ENCODE measurements at places on chromosomes 13 and 19. TPM values are rescaled to one million over a fixed set of nuclear protein-coding genes. Genes with fewer than 3 reads are reported as not detected.

Gene SIGLEC5
- not detected for total RNA-seq

DNA sequence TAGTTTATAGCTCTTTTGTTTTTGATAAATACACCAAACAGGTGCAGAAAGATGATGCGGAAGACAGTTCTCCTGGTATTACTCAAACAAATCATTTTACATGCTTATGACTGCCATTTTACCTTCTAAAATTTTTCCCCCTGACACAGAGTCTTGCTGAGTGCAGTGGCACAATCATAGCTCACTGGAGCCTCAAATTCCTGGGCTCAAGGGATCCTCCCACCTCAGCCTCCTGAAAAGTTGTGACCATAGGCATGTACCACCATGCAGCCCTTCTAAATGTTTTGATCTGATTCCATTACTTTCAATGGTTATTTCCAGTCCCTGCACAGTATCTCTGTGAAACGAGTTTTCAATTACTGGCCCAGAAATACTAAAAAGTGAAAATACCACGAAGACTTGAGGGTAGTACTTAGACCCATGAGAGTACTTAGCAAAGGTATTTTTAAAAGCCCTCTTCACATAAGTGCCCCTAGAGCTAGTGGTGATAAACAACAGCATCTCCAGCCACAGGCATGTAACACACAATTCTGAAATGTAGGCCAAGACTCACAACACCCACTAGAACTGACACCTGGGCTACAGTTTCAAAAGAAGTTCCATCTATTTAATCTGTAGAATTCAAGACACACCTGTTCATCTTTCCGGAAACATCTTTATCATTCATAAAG, 11.3 kb downstream of the HSPH1 start:
- DNase-seq, result no peak

Gene CEACAM8
- not detected for total RNA-seq

DNA sequence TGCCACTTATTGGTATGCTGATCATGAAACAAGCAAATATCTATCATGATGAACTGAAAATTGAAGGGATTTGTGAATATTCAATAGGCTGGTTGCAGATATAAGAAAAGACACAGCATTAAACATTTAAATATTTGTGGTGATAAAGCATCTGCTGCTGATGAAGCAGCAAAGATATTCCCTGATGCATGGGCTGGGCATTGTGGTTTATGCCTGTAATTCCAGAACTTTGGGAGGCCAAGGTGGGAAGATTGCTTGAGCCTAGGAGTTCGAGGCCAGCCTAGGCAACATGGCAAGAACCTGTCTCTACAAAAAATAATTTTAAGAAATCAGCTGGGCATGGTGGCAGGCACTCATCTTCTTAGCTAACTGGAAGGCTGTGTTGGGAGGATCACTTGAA, 54.5 kb downstream of the GPR180 start:
- DNase-seq, result no peak

DNA sequence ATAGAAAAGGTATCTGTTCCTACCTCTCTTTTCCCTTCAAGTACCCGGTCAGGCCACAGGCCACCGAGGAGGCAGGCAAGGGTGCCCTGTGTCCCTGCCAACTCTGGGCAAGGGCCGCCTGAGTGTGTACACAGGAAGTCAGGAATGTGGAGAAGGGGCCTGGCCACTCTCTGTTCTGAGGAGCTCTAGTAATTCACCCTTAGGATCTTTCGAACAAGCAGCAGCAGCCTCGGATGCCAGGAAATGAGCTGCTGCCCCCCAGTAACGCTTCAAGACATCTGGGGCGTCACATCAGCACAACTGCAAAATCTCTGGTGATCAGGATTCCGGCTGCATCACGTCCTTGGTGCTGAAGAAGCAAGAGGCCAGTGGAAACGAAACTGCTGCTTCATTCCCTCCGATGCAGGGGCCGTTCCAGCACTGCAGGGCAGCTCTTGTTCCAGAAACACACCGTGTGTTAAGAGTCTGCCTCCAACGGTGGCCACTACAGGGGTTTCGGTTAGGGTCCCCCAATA, 2.0 kb downstream of the RAB20 start:
- no peak for DNase-seq

Gene ACP5
- 58.8 TPM for total RNA-seq

DNA sequence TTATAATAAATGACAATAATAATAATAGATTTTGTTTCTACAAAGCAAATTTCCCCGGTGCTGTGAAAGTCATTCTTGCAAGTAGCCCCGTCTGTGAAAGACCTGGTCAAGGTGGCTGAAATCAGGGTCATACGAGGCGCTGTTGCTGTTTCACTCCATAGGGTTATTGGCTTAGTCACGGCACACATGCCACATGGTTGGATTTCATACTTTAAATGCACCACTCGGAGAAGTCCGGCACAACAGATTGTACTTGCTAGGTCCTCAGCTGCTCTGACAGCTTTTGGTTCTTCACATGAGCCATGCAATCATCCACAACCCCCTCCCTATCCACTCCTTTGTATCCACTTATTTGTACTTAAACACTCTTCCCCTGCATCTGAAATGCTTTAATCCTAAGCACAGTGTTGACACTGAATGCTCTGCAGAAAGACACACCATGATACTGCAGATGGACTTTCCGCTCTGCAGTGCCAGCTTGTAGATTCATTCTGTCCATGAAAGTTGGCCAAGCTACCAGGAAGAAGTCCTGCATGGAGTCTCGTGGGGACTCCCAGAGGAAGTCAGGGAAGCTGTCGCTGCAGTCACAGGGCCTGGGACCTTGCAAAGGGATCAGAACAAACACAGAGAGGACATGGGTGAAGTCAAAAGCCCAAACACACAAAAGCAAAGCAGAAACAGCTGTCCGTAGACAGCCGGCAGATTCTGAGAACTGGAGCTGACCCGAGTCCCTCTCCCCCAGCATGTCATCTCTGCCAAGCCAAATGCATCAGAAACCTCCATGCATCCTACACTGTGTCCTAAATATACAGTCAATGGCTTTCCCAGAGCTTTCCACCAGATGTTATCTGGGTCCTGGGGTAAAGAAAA, 124.6 kb downstream of the COL4A2 start:
- DNase-seq, result no peak

DNA sequence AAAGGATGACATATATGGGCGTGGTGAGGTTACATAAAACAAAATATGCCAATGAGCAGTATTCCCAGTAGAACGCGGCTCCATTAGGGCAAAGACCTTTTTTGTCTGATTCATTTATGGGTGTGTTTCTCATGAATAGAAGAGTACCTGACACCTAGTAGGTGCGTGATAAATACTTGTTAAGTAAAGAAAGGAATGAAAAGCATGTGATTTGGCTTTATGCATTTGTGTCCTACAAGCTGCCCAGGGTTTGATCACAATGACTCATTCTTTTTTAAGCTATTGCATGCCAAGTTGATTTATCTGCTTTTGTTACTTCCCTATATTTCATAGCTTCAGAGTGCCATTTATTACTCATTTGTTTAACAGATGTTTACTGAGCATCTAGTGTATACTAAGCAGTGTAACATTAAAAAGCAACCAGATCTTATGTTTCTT, 19.1 kb upstream of the KCTD4 start:
- DNase-seq, result no peak

Gene FCHO1
- 70.6 TPM for total RNA-seq

GRCh38 chr19:8017808-8018207, 12.4 kb upstream of the ELAVL1 start:
- DNase-seq, result peak; percentile 64

- DNase-seq, result no peak
Observed at GRCh38 chr19:10971107-10971726, 10.4 kb downstream of the SMARCA4 start.

DNA sequence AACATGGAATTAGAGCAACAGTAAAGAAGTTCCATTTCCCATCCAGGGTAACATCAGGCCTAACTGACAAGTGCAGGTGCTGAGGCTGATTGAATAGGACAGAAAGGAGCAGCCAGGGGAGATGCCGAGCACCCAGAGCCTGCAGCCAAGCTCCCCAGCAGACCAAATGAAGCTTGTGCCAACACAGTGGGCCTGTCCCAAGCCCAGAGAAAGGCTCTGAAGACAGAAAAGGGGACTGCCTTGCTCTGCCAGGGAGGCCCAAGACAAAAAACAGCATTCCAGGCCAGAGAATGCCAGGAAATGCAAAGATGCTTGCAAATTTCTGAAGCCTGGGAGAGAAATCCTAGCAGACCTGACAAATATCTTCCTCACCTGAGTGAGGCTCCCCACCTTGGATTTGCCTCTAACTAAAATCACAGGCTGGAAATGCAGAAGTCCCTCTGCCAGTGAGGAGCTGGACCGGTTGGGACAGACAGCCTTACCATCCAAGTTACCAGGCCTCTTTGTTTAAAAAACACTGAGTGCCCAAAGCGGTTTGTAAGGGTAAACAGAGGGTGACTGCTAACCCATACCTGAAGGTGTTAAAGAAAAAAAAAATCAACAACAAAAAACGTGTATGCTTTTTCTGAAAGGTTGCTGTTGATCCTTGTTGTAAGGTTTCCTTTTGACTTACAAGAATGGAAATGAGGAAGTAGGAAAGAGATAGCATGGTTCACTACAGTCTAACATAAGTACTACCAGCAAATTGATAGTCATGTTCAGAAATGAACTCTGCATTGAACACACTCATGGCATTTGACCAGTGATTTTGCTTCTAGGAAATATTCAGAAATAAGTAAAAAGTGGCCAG, 11.8 kb upstream of the HMGB1 start:
- no peak for DNase-seq

- DNase-seq, result no peak
Observed at GRCh38 chr19:28322491-28322890, 890.5 kb downstream of the UQCRFS1 start.

DNA sequence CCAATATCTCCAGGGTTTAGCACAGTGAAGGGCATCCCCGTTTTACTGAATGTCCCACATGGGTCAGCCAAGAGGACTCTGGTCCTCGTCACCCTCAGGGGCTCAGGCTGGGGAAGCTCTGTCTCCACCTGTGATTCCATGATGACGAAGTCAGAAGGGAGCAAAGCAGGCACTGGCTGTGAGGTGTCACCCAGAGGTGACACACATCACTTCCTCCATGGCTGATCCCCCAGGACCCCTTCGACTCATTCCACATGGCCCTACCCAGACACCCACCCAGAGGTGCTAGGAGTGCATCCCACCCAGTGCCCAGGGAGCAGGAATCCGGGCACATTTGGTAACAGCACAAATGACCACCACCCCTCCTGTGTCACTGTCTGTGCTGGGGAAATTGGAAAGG, 145.2 kb upstream of the VSTM2B start:
- no peak for DNase-seq

DNA sequence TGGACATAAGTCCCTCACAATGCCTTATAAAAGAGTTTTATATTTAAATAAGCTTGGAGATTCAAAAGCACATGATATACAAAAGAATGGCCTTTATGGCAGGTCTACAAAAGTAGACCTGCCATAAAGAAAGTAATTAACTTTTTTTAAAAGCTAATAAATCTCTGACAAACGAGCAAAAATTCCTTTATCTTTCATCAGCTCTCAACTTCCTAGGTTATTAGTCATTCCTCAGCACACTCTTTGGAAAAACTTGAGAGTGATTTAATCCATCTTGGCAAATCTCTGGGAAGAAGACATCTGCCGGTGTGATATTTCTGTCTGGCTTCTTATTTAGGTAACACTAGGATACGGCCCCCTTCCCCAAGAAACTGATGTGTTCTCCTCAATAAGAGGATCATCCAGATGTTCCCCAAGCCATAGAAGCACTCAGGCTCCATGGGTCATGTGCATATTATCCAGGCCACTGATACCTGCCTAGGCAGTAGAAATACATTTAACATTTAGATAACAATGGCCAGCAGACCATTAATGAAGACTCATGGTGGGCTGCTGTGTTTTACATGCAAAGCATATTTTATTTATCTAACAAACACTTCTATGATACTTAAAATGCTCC, 372.7 kb downstream of the LIG4 start:
- DNase-seq, result no peak

- DNase-seq, result no peak
Observed at GRCh38 chr19:10620786-10621185, 4.6 kb upstream of the SLC44A2 start.

Gene ZNF701
- 30.6 TPM for total RNA-seq

- peak; percentile 71 for DNase-seq
Observed at GRCh38 chr19:14347999-14348889, 33.0 kb upstream of the ADGRE5 start.

Gene IGSF23
- total RNA-seq, result not detected

GRCh38 chr13:101520672-101521071, 68.2 kb downstream of the ITGBL1 start:
- peak; percentile 76 for DNase-seq

Gene RHPN2
- 1.3 TPM for total RNA-seq

DNA sequence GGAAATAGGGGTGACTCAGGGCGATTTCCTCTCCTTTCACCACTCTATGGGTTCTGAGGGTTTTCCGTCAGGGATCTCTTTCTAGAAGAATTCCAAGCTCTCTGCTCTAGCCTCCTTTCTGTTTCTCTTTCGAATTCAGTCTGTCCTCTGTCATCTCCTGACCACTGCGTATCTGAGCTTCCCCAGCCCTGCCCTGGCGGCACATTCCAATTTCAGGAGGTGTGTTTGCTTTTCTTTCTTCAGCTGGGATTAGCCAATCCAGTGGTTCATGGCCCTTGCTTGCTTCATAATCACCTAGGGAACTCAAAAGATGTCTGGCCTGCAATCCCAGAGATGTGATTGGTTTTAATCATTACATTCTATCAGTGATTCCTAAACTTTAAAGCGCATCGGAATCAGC, 9.4 kb downstream of the IFNL2 start:
- DNase-seq, result no peak

Gene FCAR
- not detected for total RNA-seq

Gene PRRG2
- total RNA-seq, result 2.4 TPM

DNA sequence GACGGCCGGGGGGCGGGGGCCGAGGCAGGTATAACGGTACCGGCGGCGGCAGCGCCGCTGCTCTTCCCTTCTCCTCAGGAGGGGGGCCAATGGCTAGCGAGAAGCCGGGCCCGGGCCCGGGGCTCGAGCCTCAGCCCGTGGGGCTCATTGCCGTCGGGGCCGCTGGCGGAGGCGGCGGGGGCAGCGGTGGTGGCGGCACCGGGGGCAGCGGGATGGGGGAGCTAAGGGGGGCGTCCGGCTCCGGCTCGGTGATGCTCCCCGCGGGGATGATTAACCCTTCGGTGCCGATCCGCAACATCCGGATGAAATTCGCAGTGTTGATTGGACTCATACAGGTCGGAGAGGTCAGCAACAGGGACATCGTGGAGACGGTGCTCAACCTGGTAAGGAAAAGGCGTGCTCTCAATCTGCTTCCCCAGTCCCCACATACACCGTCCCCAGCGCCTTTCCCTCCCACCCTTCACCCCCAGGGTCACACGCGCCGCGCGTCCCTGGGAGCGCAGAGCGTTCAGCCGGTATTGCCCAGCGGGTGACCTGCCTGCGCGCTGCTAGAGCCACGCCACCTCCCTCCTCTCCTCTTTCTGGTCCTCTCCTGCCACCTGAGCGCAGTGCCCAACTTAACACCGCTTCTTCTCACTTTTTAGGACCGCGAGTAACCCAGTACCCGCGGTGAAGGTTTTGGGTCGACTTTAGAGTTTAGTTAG, 814 bp downstream of the NBEA start:
- DNase-seq, result no peak

Gene LENG9
- total RNA-seq, result 6.3 TPM

Gene C2CD4C
- not detected for total RNA-seq
